PC-9 (cell line): ENCODE measurements at places on chromosomes 2 and 18. TPM values are rescaled to one million over a fixed set of nuclear protein-coding genes. Genes with fewer than 3 reads are reported as not detected.

GRCh38 chr2:39504790-39505335 lies 67.8 kb upstream of the MAP4K3 start:
- no peak for DNase-seq

DNA sequence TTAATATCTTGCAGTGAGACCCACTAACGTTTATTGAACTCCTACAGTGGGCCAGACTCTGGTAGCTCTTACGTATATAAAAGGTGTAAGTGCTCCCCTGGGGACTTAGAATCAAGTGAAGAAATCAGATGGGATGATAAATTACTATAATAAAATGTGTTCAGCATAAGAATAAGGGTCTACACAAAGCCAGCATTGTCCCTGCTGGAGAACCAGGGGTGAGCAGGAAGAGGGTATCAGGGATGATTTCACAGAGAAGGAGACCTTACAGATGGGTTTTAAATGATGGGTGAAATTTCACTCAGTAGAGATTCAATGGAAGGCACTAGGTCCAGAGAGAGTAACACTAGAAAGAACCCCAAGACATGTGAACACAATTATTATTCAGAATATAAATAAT lies 20.7 kb downstream of the NRXN1 start:
- no peak for DNase-seq

DNA sequence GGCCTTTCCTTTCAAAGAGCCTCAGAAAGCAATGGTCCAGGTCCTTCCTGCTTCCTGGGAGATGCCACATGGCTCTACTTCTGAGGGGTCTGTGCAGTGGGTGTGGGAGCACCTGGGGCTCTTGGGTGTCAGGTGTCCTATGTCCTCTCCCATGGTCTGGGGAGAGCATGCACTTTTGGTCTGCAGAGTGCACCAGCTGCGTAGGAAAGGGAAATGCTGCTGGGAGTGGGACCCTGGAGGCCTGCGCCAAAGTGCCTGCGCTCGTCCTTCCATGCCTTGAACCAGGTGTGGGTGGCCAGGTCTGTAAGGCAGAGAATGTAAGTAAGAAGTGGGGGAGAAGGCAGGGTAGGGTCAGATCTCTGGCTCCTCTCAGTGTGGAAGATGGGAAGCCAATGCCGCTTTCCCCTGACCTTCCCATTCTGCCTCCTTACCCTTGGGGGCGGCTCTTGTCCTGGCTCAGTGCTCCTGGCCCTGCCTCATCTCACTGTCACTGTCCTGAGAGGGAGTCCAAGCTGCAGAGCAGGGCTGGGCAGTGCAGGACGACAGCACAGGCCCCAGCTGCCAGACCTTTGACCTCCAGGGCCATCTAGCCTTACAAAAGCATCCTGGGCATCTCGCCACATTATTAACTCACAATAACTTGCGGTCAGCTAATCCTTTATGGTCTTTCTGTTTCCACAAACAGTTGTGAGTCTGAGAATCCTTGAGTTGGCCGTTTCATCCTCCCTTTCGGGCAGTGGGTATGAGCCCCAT lies 6.6 kb upstream of the PROM2 start:
- DNase-seq = peak; percentile 56

CDH7 gene
- total RNA-seq = not detected in 2 replicates

GRCh38 chr2:160901613-160902012 lies 258.6 kb upstream of the TANK start:
- DNase-seq = no peak
